ENCODE measurements at places on chromosomes 6 and 20. TPM values are rescaled to one million over a fixed set of nuclear protein-coding genes. Genes with fewer than 3 reads are reported as not detected.

- H3K4me1 ChIP-seq: no peaks in the 10 kb centered on the region
- H3K36me3 ChIP-seq: no peaks in the 10 kb centered on the region
- no peaks in the 10 kb centered on the region for H3K27me3 ChIP-seq
- H3K4me3 ChIP-seq: no peak overlapping the region
- no peak for DNase-seq
- no peak overlapping the region for H3K27ac ChIP-seq
Observed at GRCh38 chr20:6693178-6693807, 74.2 kb upstream of the BMP2 start.

- peaks cover 8% of the 10 kb centered on the region for H3K36me3 ChIP-seq
- no peak for DNase-seq
- no peak overlapping the region for H3K4me3 ChIP-seq
- no peaks in the 10 kb centered on the region for H3K27me3 ChIP-seq
- peaks cover 5% of the 10 kb centered on the region for H3K4me1 ChIP-seq
- no peak overlapping the region for H3K27ac ChIP-seq
Observed at GRCh38 chr20:52011093-52011492, 180.5 kb downstream of the ZFP64 start.

DNA sequence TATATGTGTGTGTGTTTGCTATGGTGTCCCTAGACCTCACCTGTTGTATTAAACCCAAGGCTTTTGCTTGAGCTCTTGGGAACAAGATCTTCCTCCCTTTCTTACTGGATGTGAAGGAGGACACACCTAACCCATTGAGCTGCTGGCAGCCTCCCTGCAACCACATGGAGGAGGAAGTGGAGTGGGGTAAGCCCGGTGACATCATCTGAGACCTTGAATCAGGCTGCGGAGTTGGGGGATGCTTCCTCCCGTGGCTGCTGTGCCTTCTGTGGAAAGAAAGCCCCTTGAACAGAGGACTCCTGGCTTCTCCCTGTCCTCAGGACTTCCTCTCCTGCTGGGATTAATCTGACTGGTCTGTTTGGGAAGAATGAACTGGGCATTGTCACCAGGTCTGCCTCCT lies 3.3 kb downstream of the CST11 start:
- no peaks in the 10 kb centered on the region for H3K36me3 ChIP-seq
- H3K4me1 ChIP-seq: no peaks in the 10 kb centered on the region
- no peak overlapping the region for H3K4me3 ChIP-seq
- no peak for DNase-seq

DNA sequence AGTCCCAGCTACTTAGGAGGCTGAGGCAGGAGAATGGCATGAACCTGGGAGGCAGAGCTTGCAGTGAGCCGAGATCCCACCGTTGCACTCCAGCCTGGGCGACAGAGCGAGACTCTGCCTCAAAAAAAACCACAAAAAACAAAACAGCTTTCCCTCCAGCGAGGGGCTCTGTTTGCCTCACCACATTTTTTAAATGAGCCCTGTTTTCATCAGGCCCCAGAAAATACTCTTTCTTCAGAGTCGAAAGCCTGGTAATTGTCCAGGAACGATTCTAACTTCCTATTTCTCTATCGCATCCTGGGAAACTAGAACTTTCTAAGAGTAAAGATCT lies 12.2 kb downstream of the MTG2 start:
- H3K27me3 ChIP-seq: no peaks in the 10 kb centered on the region
- H3K36me3 ChIP-seq: peaks cover 6% of the 10 kb centered on the region
- H3K4me3 ChIP-seq: no peak overlapping the region
- no peak overlapping the region for H3K27ac ChIP-seq
- no peak for DNase-seq

DNA sequence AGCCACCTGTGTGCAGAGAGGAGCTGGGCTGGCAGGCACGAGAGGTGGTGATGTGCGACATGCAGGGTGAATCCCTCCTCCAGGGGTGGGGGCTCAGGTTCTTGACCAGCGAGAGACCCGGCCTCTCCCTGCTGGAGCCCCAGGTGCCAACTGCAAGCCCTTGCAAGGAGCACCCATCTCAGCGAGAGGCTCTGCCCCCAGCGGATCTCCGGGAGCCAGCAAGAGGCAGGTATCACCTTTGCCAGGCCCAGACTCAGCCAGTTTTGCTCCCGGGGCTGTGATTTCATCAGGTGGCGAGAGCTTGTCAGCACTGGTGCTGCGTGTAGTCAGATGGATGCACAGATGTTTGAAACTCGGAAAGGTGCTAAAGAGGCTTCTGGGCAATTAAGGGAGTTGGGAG lies 87.7 kb downstream of the TFAP2C start:
- H3K36me3 ChIP-seq: no peaks in the 10 kb centered on the region
- DNase-seq: no peak
- no peak overlapping the region for H3K27ac ChIP-seq

- DNase-seq: no peak
- H3K4me3 ChIP-seq: no peak overlapping the region
- no peak overlapping the region for H3K27ac ChIP-seq
- H3K36me3 ChIP-seq: no peaks in the 10 kb centered on the region
- H3K27me3 ChIP-seq: no peaks in the 10 kb centered on the region
- H3K4me1 ChIP-seq: no peaks in the 10 kb centered on the region
Observed at GRCh38 chr6:55137929-55138693, 36.2 kb upstream of the HCRTR2 start.

DNA sequence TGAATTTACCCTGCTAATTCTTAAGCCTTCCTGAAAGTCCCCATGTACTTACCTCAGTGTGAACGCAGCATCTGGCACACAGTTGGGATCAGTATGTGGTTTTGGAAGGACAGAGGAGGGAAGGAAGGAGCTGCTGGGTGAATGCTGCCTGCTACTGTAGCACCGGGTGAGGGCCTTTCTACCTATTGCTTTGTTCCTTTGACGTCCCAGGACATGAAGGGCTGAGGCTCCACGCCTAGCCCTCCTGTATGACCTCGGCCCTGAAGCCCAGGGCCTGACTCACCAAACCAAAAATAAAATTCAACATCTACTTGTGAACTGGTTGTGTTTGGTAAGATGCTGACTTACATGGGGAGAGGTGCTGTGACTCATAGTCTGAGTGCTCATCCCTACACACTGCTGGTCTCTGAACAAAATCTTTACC lies 51.1 kb downstream of the ARID1B start:
- H3K36me3 ChIP-seq: no peaks in the 10 kb centered on the region
- no peak overlapping the region for H3K27ac ChIP-seq
- no peaks in the 10 kb centered on the region for H3K27me3 ChIP-seq
- peaks cover 55% of the 10 kb centered on the region for H3K4me1 ChIP-seq

- H3K4me1 ChIP-seq: peaks cover 40% of the 10 kb centered on the region
- H3K36me3 ChIP-seq: no peaks in the 10 kb centered on the region
- no peak for DNase-seq
- peak overlapping the region; percentile 4 for H3K27ac ChIP-seq
- no peak overlapping the region for H3K4me3 ChIP-seq
- no peaks in the 10 kb centered on the region for H3K27me3 ChIP-seq
Observed at GRCh38 chr6:42331019-42331418, 113.4 kb upstream of the MRPS10 start.

GRCh38 chr6:127118298-127119101 lies at the start of gene RSPO3:
Gene RSPO3 (plus strand): TSS chr6:127118671. CDS start chr6:127119193, 522 bp downstream.
- H3K27me3 ChIP-seq: peaks cover 42% of the 10 kb centered on the region
- peaks cover 5% of the 10 kb centered on the region for H3K4me1 ChIP-seq
- H3K27ac ChIP-seq: no peak within 1 kb of the TSS
- H3K4me3 ChIP-seq: peak within 1 kb of the TSS; percentile 20

DNA sequence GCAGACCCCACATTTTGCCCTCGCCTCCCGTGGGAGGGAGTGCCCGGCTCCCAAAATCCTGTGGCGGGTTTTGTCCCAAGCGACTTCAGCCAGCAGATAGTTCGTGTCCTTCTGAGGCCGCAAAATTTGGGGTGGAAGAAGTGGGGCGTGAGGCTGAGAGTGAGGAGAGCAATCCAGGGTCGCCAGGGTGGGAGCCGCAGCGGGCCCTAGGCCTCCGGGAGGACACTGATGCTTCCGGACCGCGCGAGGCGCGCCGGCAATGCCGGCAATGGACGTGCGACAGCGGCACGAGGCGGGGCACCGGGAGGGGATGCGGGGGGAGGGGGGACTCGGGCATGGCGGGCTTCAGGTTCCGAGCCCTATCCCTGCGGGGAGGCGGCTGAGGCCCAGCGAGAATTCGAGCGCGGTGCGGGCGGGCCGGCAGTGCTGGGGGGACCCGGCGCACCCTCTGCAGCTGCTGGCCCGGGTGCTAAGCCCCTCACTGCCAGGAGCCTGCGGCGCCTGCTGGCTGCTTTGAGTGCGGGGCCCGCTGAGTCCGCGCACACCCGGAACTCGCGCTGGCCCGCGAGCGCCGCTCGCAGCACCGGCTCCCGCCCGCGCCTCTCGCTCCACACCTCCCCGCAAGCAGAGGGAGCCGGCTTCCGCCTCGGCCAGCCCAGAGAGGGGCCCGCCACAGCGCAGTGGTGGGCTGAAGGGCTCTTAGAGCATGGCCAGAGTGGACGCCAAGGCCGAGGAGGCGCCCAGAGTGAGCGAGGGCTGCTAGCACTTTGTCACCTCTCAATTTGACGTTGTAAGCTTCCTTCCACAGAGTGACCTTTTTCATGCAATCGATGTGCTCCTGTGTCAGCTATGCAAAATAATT lies 143.8 kb downstream of the LPA start:
- DNase-seq: peak; percentile 76
- peak overlapping the region; percentile 91 for H3K4me3 ChIP-seq
- peak overlapping the region; percentile 91 for H3K27ac ChIP-seq
- no peaks in the 10 kb centered on the region for H3K27me3 ChIP-seq

DNA sequence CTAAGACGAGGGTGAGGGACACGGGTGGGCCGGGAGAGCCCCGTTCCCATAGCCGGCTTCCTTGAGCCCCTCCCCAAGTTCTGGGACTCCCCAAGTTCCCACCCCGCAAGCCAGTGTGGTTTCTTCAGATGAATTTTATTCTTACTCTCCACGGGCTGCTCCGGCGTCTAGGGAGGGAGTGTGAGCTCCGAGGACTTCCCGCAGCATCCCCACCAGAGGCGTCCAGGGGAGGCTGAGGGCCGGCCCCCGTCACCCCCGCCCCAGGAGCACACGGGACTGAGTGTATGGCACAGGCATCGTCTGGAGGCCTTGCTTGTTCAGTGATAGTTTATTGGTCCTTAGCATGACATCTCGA lies 10.0 kb upstream of the SLC4A11 start:
- H3K36me3 ChIP-seq: no peaks in the 10 kb centered on the region
- H3K27ac ChIP-seq: no peak overlapping the region
- H3K4me3 ChIP-seq: no peak overlapping the region
- H3K27me3 ChIP-seq: peaks cover 14% of the 10 kb centered on the region
- no peaks in the 10 kb centered on the region for H3K4me1 ChIP-seq

GRCh38 chr6:167095888-167096287 lies 27.0 kb upstream of the CCR6 start:
- no peak for DNase-seq
- H3K27ac ChIP-seq: no peak overlapping the region
- H3K36me3 ChIP-seq: no peaks in the 10 kb centered on the region

SLC32A1 gene
- not detected for total RNA-seq

RAET1L gene
- not detected for total RNA-seq

PRSS16 gene
- total RNA-seq: not detected

ADGRG6 gene
- not detected for total RNA-seq

ZC2HC1B gene
- total RNA-seq: not detected

ME1 gene
- total RNA-seq: 1.7 TPM

MYT1 gene
- not detected for total RNA-seq

ZSCAN23 gene
- 1.5 TPM for total RNA-seq

MUC22 gene
- not detected for total RNA-seq

Data from natural killer cell treated with Interleukin-12 subunit alpha and Interleukin-12 subunit beta and Interleukin-15 and Interleukin-18, amount 100 ng/mL, for 72 hours (primary cell).